ENCODE measurements at places on chromosomes 11 and 22.
A peak's percentile ranks its signal among the peaks of the same experiment; 100 is the strongest.

GRCh38 chr11:65856689-65857499 is 1.1 kb downstream of the CFL1 start:
- DNase-seq: peak; percentile 70

- no peak for DNase-seq
These were observed 44.5 kb downstream of the PARVB start for GRCh38 chr22:44068422-44069191.

- no peak for DNase-seq
These were observed 80.3 kb upstream of the SHISAL1 start for GRCh38 chr22:44393066-44393465.

GRCh38 chr11:29962243-29962642 is 54.6 kb downstream of the KCNA4 start:
- DNase-seq: no peak

DNA sequence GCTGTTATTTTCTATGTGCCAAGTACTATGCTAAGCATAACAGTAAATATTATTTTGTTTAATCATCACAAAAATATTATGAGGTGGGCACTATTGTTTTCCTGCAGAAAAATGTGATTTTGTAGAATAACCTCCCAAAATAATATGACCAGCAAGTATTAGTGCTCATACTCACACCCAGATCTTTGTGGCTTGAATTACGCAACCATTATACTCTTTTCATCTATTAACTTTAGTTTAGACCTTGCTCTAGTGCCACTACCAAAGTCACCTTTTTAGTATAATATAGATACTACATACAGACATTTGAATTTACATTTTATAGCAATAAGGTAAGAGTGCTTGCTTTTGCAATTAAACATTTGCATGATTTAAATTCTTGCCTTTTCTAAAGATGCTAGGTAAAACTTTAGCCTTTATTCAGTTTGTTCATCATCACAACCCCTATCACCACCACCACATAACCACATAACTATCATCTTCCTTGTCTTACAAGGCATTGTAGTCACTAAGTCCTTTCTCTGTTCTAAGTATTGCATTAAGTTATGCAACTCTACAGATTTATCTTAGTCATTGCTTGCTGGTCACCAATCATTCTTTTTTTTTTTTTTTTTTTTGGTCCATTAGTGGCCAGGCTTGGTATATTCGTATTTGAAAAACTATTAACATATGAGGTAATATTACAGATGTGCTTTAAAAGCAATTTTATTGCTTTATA is 68.4 kb downstream of the GAS2 start:
- DNase-seq: no peak

- DNase-seq: peak; percentile 82
These were observed 12.5 kb upstream of the APOL5 start for GRCh38 chr22:35705141-35705540.

DNA sequence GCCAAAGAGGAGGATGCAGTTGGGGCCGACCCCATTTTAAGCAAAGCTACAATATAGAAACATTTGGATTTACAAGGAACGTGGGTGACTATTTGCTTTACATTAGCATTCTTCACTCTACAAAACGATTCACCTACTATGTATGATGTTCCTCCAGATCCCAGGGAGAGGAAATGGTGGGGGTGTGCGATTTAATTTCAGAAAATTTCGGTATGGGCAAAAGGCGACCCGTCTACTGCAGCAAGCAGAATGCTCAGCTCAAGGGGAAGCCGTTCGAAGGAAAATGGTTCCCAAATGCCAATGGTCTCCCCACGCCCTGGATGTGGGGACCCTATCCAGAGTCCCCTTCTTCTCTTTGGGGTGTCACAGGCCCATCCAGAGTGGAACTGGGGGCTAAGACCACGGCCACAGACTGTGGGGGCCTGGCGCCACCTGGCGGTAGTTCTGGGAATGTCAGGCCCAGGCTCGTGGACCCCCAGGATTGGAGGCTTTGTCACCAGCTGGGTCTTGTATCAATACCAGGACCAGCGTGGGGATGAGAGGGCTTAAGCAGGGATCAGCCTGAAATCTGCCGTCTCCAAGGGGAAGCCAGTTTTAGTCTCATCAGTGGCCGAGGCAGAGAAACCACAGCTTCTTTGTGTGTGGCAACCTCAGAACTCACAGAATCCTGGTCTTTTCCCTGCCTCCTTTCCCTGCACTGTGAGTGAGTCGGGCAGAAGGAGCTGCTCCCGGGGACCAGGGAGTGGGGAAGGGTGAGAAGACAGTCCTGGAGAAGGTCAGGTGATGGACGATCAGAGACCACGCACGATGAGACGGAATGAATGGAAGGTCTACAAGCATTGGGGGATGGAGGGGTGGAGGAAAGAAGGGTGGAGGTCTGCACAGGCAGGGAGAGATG is 8.4 kb downstream of the LRRC10B start:
- DNase-seq: peak; percentile 42

GRCh38 chr22:45579306-45579705 is 76.6 kb downstream of the FBLN1 start:
- no peak for DNase-seq

GRCh38 chr11:86740628-86741483 is 59.5 kb upstream of the PRSS23 start:
- DNase-seq: peak; percentile 95

- DNase-seq: no peak
These were observed 52.4 kb downstream of the CD82 start for GRCh38 chr11:44617671-44618461.

DNA sequence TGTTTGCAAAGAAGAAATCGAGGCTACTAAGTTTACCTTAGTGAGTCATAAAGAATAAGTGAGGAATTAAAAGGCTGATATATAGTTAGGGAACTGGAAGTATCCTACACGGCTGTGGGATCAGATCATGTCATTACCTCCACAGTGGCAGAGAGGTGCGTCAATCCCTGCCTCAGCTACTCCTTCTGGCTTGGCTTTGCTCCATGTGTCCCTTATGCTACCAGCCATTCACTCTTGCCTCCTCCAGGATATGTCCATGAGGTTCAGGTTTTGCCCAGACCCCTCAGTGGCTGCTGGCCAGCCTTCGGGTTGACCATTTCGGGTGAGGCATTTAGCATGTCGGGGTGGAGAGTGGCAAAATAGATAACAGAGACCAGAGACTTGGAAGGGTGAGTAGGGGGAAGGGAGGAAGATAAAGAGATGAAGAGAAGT is 153.4 kb downstream of the LDLRAD3 start:
- DNase-seq: no peak

DNA sequence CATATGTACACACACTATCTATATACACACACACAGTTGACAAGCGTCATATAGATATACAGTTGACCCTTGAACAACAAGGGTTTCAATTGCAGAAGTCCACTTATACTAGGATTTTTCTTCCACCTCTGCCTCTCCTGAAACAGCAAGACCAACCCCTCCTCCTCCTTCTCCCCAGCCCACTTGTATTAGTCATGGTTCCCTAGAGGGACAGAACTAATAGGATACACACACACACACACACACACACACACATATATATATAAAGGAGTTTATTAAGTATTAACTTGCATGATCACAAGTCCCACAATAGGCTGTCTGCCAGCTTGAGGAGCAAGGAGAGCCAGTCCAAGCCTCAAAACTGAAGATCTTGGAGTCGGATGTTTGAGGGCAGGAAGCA is 92.9 kb downstream of the DHCR7 start:
- no peak for DNase-seq

DNA sequence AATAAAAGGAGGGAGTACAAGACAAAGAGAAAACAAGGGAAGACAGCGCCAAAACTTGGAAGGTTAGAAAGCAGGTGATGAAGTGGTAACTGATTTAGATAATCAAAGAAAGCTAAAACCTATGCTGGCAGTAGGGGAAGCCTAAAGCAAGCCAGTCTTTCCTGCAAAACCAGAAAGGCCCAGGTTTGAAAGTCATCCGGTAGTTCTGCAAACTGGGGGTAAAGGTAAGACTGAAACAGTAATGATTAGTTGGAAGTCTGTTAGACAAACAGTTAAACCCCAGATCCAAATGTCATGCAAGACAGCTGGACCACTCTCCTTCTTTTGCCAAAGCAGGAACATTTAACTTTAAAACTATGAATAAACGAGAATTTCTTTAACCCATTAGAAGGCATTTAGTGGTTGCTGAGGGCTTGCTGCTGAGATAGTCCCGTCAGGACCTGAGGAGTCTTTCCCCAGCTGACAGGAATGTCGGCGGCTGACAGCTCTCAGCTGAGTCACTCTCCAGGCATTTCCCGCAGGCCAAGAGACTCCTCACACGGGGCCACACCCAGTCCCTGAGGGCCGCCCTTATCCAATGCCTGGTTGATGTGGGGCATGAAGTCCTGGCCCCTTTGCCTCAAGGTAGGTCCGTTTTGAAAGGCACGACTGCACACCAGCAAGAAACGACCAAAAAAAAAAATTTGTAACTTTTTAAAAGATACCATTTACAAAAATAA is 36.3 kb upstream of the CFAP300 start:
- DNase-seq: peak; percentile 69

DNA sequence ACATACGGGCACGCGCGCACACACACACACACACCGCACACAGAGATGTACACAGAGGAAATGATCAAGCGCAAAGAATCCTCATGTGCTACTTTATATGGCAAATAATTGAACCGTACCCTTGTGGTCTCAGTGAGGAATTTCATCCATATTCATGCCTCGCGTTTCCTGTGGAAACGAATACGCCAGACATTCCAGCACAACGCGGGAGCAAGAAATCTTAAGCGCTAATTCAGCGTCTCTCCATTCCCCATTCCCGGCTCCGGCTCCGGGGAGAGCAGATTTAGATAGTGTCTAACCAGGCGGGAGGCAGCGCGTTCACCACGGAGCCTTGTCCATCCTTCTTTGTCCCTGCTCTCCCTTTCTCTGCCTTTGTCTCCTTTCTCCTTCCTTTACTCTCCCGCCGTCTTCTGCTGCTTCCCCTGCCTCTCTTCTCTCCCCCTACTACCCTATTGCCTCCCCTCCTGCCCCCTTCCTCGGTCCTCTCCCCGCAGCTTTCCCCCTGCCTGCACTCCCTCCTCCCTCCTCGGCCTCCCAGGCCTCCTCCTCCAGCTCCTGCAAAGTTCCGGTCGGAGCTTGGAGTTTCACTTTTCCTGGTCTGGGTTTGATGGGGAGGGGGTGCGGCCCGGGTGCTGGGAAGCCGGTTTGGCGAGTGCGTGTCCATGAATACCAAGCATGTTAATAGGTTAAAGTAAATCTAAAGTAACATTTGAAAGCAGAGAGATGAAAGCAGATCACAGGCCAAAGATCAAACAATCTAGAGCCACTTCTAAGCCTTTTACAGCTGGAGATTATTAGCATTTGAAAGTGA is 579.3 kb downstream of the BUD13 start:
- DNase-seq: peak; percentile 1

- DNase-seq: no peak
These were observed 683.5 kb upstream of the CCDC179 start for GRCh38 chr11:23543651-23544222.

DNA sequence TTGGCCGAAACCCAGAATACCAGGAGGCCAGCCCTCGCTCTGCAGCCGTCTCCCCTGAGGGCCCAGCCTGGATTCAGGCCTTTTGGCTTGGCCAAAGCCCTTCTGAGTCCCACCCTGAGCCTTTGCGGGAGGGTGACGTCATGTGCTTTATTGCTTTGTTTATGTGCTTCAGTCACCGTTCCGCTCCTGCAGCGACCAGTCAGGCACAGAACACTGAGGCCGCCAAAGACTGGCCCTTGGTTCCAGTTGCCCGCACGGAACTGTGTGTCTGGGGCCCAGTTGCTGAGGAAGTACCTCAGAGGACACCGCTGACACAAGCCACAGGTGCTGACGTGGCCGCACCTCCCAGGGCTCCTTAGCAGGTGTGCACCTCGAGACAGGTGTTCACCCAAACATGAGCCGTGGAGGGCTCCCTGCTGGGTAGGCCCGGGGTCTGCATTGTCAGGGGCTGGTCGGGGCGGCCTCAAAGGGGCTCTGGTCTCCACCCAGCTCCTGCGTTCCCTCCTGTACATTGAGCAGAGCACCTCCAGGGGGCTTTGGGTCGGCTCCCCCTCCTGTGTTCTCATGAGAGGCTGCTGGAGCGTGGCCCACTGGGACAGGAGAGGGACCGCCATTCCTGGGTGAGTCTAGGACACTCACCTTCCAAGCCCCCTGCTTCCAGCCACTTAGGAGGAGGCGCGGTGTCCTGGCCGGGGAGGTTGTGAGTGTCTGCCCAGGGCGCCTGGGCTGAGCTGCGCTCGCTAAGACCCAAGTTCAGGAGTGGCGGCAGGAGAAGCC is 376.8 kb downstream of the TBC1D22A start:
- DNase-seq: no peak

- no peak for DNase-seq
These were observed 275.4 kb upstream of the MPPED2 start for GRCh38 chr11:30861531-30861930.

DNA sequence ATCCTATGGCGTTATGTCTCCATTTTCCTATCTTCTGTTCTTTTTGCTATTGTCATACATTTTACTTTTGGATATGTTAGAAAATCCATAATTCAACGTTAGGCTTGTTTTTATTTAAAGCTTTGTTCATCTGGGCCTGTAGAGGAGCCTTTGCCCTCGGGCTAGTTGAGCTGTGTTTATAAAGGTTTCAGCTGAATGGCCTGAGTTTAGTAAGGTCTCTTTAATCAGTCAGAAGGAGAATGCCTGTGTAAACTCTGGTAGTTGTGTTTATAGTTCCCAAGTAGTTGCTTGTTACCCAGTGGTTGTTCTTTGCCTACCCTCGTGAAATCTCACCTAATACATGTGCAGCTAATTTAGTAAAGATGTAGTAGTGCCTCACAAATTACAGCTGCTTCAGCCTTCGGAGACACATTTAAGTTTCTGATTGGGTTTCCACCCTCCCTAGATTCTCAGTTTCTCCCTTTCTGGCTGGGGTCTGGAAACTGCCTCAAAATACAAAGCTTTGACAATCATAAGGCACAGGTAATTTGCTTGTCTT is 33.1 kb downstream of the MTMR3 start:
- peak; percentile 24 for DNase-seq

GRCh38 chr11:102429691-102430090 is 22.9 kb downstream of the TMEM123 start:
- DNase-seq: peak; percentile 57

All from fibroblast of villous mesenchyme (primary cell).